Activated effector memory CD4-positive, alpha-beta T cell treated with Interleukin-2 at 50 U/mL for 16 hours (primary cell): ENCODE measurements at places on chromosomes 2 and 18.
A peak's percentile ranks its signal among the peaks of the same experiment; 100 is the strongest.

DNA sequence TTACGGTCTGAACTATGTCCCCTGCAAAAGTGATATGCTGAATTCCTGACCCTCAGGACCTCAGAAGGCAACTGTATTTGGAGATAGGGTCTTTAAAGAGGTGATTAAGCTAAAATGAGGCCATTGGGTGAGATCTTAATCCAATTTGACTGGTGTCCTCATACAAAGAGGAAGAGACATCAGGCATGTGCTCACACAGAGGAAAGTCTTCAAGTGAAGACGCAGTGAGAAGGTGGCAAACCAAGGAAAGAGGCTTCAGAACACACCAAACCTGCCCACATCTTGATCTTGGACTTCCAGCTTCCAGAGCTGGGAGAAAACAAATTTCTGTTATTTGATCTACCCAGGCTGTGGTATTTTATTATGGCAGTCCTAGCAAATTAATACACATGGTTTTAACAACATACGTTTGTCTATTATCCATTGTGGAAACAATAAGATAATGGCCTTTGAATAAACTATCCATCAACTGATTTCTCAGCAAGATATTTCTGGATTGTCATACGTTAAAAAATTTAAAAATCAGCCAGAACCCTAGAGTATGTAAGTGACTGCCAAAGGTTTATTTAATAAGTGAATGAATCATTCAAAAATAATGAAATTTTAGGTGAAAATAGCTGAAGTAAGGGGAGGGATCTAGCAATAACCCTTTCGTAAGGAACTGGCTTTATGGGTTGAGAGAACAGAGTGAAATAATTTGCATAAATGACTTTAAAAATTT lies 6.5 kb downstream of the WIPF1 start:
- DNase-seq, result no peak

- no peak for DNase-seq
Measured at GRCh38 chr2:128638341-128639119, 319.9 kb upstream of the HS6ST1 start.

DNA sequence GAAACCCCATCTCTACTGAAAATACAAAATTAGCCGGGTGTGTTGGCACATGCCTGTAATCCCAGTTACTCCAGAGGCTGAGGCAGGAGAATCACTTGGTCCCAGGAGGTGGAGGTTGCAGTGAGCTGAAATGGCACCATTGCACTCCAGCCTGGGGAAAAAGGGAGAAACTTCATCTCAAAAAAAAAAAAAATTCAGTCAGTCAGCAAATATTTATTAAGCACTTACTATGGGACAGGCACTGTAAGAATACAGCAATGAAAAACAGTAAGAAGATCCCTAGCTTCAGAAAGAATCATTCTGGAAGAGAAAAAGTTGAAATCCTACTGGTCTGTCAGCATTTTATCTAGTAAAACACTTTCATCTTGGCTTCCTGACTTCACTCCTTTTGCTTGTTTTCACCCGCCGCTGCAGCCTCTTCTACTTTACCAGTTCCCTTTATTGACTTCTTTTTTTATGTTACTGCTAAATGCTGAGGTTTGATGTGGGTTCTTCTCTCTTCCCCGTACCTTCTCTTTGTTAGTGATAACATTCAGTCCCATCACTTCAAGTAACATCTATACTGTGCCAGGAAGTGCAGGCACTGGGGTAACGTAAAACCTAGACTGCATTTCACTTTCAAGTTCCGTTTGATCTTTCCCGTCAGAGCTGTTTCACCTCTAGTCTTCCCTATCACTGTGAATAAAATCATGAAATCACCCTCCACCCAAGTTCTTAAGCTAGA lies 10.8 kb upstream of the TAF4B start:
- DNase-seq, result peak; percentile 2

DNA sequence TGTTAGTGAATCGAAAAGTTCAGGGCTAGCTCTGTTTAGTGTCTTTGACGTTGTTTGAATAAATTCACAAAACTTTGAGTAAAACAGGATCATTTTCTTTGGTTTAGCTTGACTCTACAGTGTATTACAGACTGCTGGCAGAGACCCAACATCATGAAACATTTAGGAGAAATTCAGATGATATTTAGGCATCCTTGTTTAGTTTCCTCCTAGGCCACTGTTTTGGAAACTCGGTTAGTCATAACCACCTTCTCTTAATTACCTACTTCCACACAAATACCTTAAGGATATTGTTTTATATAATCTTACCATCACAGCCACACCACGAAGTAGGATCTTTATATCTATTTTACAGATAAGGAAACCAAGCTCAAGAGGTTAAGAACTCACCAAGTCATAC lies 7.8 kb downstream of the LIMS1 start:
- DNase-seq, result no peak

DNA sequence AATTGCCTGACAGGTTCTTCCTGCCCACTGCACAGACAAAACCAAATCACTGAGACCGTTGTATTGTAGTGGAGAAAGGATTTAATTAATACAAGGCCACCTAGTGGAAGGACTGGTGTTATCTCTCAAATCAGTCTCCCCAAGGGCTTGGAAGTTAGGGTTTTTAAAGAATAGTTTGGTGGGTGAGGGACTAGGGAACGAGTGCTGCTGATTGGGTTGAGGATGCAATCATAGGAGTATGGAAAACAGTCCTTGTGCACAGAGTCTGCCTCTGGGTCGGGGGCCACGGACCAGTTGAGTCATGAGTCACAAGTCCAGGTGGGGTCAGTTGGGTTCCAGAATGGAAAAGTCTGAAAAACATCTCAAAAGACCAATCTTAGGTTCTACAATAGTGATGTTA lies 89.1 kb downstream of the B3GNT2 start:
- DNase-seq, result no peak

DNA sequence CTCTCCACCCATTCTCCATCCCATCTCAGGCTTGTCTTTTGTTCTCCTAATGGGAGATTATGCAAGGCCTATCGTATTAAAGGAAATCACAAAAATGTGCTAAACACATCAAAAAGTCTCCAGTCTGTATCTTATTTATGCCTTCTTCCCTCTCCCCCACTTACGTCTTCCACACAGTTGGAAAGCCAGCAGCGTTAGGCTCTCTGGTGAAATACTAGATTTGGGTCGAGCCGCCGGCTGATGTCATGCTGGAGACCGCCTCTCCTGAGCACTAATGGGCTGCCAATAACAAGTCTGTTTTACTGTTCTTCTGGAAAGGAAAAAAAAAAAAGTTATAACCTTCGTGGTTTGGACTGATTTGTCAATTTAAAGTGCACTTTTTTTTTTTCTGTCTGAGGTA lies 182.7 kb upstream of the SIX2 start:
- no peak for DNase-seq

DNA sequence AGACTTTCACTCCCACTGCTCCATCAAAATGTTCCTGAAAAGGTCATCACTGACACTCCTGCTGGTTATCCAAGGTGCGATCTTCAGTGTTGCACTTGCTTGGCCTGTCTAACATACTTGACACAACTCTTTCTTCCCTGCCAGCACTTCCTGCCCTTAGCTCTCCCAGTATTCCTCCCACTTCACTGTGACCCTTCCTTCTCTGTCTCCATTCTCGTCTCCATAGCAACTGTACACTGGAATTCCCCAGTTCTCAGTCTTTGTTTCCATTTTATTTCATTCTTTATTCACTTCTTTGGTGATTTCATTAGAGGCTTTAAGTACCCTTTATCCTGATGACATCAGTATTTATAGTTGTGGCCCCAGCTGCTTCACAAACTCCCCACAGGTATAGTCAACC lies 333.0 kb downstream of the IRS1 start:
- no peak for DNase-seq

GRCh38 chr18:74166386-74166785 lies 18.1 kb downstream of the TIMM21 start:
- no peak for DNase-seq

DNA sequence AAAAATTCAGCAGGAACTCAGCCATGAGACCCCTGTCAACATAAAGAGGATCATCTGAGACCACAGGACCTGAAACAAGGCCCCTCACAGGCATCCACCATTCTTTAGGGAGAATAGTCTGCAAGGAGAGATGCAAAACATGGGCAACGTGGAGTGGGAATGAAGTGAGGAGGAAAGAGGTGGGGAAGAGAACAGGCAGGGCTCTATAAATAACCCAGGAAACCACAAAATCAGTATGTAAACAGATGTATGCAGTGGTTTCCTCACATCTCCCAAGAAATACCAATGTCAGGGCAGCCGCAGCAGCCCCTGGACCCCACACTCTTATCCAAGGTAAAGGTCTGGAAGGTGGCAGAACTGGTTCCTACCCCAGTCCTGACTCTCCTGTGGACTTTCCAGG lies 168.5 kb downstream of the EN1 start:
- DNase-seq, result no peak

- DNase-seq, result no peak
Measured at GRCh38 chr18:25737710-25738311, 352.6 kb downstream of the SS18 start.

DNA sequence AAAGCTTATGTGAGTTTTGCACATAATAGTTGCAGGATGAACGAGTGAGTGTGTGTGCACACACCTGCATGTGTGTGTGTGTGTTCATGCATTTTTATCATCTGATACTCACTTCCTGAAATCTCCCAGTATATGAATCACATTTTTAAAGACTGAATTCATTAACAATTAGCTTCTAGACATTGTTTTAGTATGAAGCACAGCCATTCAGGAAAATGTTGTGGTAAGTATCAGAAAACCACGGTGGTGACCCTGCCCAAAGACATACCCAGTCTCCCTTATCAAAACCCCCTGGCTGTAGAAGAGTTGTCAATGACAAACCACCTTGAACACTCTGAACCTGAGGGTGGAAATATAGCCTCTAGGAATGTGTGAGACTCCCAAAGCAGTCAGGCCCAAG lies 220.8 kb downstream of the ALK start:
- DNase-seq, result no peak

- DNase-seq, result peak; percentile 41
Measured at GRCh38 chr2:102449370-102449974, 23.6 kb upstream of the SLC9A4 start.

GRCh38 chr2:191693166-191693565 lies 15.2 kb downstream of the NABP1 start:
- DNase-seq, result no peak

- no peak for DNase-seq
Measured at GRCh38 chr2:143183804-143184463, 54.7 kb downstream of the ARHGAP15 start.

DNA sequence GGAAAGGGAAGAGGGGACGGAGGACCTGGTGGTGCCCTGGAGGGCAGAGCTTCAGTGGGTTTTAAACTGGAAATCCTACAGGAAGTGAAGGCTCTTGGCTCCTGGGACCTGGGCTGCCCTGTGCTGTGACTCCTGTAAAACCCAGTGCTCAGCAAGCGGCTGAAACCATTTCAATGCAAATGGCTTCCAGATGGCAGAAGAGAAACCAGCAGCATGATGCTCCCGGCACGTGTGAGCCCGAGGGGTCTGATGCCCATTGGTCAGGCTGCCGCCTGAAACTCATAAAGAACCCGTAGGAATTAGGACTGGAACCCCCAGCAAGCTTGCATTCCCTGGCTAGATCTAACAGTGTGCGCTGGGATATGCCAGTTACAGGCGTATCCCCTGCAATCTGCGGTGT lies 109.2 kb upstream of the THOC1 start:
- no peak for DNase-seq

DNA sequence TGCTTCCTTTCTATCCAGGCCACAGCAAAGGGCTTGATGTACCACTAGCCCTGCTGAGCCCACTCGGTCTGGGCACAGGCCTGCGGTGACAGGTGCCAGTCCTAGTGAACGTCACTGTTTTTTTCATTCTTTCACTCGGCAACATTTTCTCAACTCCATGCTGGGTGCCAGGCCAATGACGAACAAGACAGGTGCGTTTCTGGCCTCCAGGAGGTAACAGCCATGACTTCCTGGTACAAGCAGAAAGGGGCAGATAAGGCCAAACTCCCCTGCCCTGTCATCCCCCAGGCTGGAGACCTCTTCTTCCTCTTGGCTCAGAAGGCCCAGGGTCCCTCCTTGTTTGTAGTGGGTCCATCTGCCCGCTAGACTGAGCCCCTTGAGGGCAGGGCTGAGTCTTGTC lies 55.7 kb upstream of the OTOF start:
- DNase-seq, result no peak

DNA sequence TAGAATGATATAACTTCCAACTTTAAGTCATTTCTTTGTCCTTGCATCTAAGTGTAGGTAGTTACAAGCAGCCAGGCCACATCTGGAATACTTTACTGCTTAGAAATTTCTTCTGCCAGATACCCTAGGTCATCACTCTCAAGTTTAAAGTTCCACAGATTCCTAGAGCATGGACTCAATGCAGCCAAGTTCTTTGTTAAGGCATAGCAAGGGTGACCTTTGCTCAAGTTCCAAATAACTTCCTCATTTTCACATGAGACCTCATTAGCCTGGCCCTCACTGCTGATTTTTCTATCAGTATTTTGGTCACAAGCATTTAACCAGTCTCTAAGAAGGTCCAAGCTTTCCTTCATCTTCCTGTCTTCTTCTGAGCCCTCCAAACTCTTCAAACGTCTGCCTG lies 7.8 kb upstream of the UGT1A9 start:
- no peak for DNase-seq

GRCh38 chr18:79802298-79802697 lies 4.6 kb downstream of the KCNG2 start:
- DNase-seq, result no peak

GRCh38 chr2:70374616-70375015 lies 72.7 kb upstream of the FAM136A start:
- DNase-seq, result no peak

- DNase-seq, result no peak
Measured at GRCh38 chr18:1599196-1599595, 694.5 kb downstream of the ADCYAP1 start.
